ENCODE measurements at places on chromosomes 3 and 15.
A peak's percentile ranks its signal among the peaks of the same experiment; 100 is the strongest.

GRCh38 chr3:24139463-24140412 is 194.7 kb downstream of the NR1D2 start:
- DNase-seq = no peak

GRCh38 chr3:52570076-52570475 is 33.7 kb downstream of the UQCC5 start:
- no peak for DNase-seq

DNA sequence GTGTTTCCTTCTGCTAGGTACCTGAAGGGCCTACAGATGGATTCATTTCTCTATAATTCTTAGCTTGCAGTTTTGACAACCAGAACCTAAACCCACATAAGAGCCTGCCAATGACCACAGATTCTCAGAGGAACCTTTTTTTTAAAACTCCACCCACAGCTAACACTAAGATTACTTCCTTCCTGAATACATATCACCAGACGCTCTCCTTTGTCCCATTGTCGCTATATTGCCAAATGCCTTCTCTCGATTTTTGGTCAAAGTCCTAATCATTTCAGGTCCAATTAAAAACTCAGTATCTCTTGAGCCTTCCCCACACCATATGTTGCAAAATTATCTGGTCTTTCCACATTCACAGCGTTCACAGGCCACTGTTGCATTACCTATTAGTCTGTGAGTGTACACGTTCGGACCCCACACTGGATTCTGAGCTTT is 12.4 kb downstream of the ZNF710 start:
- DNase-seq = no peak

DNA sequence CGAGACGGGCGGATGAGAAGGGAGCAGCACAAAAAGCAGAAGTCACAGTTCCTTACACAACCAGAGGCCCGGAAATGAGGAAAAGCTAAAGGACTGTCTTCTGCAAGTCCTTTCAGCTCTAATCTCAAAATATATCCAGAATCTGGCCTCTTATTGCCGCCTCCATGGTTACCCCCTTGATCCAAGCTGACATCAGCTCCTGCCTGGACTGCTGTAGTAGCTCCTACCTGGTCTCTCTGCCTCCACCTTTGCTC is 324.0 kb upstream of the ROPN1 start:
- no peak for DNase-seq

- DNase-seq = no peak
Measured at GRCh38 chr3:187783098-187783497, 37.8 kb upstream of the BCL6 start.

GRCh38 chr3:105614288-105615030 is 247.8 kb downstream of the ALCAM start:
- DNase-seq = no peak

GRCh38 chr15:35161694-35162093 is 76.6 kb upstream of the NANOGP8 start:
- no peak for DNase-seq

DNA sequence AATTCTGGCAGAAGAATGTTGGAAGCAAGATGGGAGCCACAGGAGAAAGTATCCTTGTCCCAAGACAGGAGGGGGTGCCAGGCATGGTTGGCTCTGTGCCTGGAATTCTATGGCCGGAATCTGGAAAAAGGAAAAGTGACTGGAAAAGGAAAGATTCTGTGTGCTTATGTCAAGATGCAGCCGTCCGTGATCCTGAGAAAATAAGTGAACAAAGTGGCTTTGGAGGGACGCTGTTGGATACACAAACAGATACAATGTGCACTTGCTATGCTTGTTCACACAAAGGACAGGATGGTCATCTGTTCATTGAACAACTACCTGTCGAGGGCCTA is 28.5 kb upstream of the MUC20 start:
- DNase-seq = peak; percentile 22

- no peak for DNase-seq
Measured at GRCh38 chr3:14948609-14949038, 1.2 kb downstream of the NR2C2 start.

GRCh38 chr3:124934577-124934976 is at the start of gene MUC13:
MUC13 (minus strand) TSS chr3:124934751; CDS start chr3:124934712, 39 bp downstream.
- no peak for DNase-seq

GRCh38 chr3:140189976-140190375 is 255.0 kb downstream of the CLSTN2 start:
- no peak for DNase-seq

DNA sequence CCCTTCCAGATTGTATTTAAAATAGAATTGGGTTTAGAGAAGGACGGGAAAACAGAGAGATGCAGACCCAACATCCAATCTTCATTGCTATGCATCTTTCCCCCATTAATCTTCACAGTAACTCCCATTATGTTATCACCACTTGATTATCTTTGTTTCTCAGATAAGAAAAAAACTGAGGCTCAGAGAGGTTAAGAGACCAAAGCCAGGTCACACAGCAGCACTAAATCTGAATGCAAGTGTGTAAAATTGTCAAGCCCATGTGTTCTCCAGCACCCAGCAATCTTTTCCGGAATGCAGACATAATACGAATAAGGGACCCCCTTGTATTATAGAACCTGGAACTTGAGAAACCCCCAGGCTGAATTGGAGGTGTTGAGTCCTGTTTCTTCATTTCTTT is 80.5 kb upstream of the TRIM42 start:
- DNase-seq = no peak

DNA sequence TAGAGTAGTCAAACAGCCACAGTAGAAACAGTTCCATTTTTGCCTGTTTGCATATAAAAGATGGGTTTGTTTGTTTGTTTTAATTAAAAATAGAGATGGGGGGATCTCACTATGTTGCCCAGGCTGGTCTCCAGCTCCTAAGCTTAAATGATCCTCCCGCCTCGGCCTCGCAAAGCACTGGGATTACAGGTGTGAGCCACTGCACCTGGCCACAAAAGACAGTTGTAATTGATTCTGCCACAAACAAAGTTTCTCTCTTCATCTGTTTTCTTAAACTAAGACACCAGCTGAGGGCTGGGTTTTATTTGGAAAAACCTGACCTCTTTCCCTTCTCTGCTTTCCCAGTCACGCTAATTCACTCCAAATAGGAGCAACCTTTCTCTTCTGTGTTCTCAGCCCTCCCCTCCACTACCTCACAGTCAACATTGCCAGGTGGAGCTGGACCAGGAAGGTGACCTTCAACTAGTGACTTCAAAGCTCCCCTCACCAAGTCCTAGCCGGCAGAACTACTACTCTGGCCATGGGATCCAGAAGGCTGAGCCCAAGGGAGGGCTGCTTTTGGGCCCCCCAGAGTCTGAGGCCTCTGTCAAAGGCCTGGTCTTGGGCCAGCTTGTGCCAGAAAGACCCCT is 1.5 kb upstream of the IDH2 start:
- DNase-seq = no peak

- no peak for DNase-seq
Measured at GRCh38 chr15:75049392-75049791, 26.0 kb downstream of the PPCDC start.

GRCh38 chr15:87849181-87849580 is 407.4 kb downstream of the NTRK3 start:
- DNase-seq = no peak

DNA sequence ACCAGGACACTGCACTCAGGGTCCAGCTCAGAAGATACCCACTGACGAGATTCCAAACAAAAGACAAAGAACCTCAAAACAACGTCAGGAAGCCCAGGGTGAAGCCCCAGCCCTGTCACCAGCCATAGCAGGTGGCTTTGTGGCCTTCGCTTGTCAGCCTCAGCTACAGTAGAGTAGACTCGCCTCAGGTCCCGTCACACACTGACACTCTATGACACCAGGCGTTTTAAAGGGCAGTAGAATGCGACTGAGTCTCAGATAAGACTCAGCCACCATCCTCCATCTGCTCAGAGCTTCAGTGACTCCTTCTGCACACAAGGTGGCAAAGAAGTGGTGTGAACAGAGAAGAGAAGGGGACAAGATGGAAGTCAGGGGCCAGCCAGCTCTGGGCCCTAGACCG is 12.8 kb downstream of the RBPMS2 start:
- no peak for DNase-seq

GRCh38 chr15:42146551-42147430 is 9.6 kb downstream of the PLA2G4F start:
- peak; percentile 23 for DNase-seq

DNA sequence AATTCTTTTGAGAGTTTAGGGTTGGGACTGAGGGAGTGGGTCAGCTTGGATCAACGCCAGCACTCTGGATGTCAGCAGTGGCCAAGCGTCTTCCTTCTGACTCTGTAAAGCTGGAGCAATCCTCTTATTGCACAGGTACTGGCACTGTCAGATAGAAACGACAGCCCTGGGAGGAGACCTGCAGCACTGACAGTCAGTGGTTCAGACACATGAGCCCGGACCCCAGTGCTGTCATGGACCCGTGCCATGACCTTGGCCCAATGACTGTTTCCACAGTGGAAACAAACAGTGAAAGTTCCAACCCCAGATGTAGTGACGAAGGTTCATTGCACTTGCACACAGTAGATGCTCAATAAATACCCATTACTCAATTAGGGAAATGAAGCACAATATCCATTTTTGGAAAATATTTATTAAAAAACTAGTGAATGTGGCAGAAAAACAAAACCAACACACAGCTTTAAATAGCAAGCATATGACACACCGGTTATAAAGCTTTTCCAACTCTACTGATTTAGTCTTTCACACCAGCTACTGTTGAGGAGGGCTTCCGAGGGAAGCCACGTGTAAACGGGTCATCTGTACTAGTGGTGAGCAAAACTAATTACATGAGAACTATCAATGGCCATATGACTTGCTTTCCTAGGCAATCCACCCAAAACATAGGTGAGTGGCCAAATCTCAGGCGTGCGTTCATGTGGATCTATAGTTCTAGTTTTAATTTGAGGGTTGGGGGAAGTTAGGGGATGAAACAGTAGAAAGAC is 22.1 kb downstream of the SIAH2 start:
- DNase-seq = no peak

GRCh38 chr3:128931046-128931445 is 51.6 kb downstream of the ACAD9 start:
- peak; percentile 4 for DNase-seq

GRCh38 chr3:126371096-126371705 is 14.0 kb upstream of the KLF15 start:
- DNase-seq = no peak

- DNase-seq = no peak
Measured at GRCh38 chr3:178802993-178803693, 266.9 kb downstream of the KCNMB2 start.

- DNase-seq = no peak
Measured at GRCh38 chr15:45121020-45121419, 6.9 kb downstream of the DUOXA2 start.

DNA sequence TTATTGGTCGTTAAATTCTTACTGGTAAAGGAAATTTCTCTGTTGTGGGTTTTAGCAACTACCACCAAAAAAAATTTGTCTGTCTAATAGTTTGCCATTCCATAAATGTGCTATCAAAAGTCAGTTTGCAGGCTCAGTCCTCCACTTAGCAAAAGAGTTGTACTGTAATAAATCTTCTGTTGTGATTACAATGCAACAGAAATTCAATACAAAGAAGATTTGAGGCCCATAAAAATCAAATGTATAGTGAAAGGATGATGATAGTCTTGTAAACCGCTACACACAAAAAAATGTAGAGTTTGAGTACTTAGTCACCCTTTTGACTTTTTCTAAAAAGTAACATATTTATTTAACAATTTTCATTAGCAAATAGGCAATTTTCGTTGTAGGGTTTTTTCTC is 251.7 kb downstream of the VGLL3 start:
- no peak for DNase-seq

DNA sequence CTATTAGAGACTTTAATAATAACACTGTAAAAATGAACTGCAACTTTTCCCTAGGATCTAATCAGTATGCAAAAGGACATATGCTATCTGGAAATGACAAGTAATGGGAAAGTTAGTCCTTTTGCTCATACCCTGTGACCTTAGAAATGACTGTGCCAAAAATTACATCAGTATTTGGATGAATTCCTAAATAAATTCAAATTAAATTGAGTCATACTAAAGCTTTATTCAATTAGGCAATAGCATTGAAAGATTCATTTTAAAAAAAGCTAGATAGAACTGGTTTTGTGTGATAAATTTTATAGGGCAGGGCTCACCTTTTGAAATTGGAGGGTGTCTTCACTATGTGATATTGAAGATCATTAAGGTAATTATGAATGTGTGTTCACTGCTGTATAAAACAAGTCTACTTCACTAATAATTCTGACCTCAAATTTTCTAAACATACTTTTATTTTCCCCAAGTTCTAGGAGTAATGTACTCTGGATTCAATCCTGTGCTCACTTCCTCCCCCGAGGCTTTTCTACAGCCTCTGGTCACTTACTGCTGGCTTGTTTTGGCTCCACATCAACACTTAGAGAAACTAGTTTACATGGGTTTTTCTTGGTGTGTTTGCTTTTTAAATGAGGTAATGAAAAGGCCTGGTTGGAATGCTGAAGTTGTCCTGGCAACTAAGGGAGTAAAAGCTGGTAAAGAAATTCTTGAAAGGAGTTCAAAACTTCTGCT is 44.4 kb upstream of the SPTSSB start:
- DNase-seq = no peak

DNA sequence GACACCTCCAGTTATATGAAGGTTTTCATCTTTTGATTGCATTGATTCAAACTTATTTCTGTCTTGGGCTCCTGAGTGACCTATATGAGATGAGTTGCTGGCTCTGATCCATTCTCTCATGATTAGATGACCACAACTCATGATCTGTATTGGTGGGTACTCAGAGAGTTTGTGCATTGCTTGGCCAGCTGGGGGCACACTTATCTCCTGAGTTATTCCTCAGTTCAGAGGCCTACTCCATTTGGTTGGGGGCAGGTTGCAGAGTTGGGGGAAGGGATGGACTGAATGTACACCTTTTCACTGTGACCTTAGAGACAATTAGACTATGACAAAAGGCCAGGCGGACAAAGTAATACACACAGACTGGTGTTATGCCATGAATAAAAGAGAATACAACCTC is 166.2 kb upstream of the SEMA6D start:
- peak; percentile 42 for DNase-seq

- DNase-seq = no peak
Measured at GRCh38 chr15:69954666-69955065, 143.1 kb downstream of the TLE3 start.

DNA sequence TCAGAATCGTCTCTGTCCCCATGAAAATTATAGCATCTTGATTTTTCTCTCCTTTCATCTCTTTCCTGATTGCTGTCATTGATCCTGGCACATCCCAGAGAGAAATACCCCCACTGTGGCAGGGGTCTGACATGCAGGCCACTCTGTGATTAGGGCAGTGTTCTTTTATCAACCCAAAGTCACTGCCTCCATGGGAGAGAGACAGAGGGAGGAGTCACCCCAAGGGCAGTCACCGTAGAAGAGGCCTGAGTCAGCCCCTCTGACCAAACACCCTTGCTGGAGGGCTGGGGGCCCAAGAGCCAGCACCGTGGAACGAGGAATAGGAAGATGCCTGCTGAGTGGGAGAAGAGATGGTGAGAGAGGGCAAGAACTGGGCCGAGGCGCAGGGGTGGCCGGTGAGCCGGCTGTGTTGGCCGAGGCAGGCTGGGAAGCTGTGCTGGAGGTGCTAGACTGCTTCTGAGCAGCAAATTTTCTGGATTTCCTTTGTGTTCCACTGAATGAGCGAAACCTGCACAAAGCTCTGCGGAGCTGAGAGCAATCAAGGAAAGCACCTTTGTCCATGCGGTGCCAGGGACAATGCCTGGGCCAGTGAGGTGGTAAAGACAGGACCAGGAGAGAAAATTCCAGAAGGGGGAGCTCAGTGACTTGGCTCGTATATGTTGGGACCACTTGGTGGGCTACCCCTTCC is 103.8 kb downstream of the ADCY5 start:
- no peak for DNase-seq

GRCh38 chr15:47961401-47962090 is 159.2 kb upstream of the SLC24A5 start:
- DNase-seq = no peak
